ENCODE measurements at places on chromosomes 5 and 9.

DNA sequence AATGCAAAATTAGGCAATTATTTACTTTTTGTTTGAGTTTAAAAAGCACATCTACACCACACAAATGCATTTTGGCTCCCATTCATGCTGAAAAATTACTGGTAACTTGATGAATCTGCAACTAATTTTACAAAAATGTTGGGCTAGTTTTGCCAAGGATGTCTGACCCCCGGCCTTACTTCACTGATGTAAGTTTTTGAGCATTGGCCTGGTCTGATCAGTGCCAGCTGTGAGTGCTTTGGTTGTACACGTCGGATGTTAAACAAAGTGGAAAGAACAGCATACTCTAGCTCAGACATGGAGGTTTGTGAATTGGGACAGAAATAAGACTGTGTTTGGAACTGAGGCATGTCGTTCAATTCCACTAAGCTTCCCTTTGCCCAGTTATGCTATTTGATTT is 1044.2 kb downstream of the TLE4 start:
- DNase-seq: no peak

DNA sequence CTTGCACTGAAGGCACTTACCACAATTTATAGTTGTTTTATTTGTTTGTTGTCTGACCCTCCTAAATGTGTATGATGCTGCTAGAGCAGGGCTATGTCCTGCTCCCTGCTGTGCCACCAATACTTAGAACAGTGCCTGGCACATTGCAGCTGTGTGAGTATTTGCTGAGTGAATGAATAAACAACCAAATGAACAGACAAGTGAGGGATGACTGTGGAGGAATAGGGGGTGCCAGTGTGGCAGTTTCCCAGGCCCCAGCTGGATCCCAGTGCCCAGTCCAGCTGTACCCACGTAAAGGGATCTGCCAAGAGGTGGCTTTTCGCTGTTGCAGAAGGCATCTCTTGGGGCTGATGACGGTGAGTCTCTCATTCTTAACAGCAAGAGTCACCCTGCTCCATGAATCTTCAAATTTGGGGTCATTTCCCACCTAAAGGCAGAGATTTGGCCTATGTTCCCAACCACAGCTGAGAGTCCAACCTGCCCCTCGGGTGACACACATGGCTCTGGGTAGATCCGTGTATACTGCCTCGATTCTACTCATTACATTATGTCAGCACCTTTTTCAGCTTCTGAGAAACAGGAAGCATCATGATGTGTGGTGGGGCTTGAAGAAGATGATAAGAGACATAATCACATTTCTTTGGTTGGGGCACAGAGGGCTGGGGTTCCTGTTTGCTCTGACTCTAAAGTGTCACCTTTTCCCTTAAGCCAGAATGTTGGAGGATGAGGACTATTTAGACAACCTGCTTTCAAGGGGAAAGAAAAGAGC is 14.3 kb downstream of the IL5 start:
- DNase-seq: no peak

DNA sequence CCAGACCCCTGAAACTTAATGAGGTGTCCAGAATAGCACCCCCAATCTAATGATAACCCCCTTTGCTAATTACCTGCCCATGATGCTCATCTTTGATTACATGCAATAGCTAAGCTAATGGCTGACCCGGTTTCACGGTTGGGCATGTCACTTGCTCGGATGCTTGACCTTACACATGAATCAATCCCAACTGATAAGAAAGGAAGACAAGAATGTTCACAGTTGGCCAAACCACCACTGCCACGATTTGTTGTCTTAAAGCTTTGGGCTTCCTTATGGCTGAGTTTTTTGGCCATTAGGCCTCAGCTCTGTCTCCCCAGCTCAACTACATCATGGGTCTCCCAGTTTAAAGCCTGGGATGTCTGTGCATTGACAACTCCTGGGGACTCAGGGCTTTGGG is 53.1 kb upstream of the TGFBR1 start:
- DNase-seq: no peak

- no peak for DNase-seq
Measured at GRCh38 chr5:109830955-109831502, 141.3 kb downstream of the MAN2A1 start.

All from right cardiac atrium (tissue), 5 donors.